Stimulated activated memory B cell treated with anti-CD40 and anti-IgM and Interleukin-4, amounts not matched to agents 10 μg/mL and 1 μg/mL and 100 μg/mL, for 72 hours (primary cell): ENCODE measurements at places on chromosomes 4 and X.
A peak's percentile ranks its signal among the peaks of the same experiment; 100 is the strongest.

- ATAC-seq = no peak
Measured at GRCh38 chr4:12949719-12950490, 534.2 kb downstream of the RAB28 start.

- ATAC-seq = no peak
Measured at GRCh38 chrX:153814591-153815315, 15.6 kb downstream of the PDZD4 start.

GRCh38 chr4:43782391-43782790 lies 666.2 kb downstream of the KCTD8 start:
- no peak for ATAC-seq

DNA sequence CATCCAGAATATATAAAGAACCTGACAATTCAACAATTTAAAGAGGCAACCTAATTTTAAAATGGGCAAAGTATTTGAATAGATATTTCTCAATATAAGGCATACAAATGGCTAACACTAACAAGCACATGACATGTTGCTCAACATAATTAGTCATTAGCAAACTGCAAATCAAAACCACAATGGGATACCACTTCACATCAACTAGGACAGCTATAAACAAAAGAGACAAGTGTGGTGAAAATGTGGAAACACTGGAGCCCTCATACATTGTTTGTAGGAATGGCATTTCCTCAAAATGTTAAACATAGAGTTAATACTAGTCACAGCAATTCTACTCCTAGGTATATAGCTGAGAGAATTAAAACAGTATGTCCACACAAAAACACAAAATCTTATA lies 96.7 kb downstream of the CORIN start:
- no peak for ATAC-seq

GRCh38 chr4:125316791-125317524 lies 2.2 kb downstream of the FAT4 start:
- no peak for ATAC-seq

DNA sequence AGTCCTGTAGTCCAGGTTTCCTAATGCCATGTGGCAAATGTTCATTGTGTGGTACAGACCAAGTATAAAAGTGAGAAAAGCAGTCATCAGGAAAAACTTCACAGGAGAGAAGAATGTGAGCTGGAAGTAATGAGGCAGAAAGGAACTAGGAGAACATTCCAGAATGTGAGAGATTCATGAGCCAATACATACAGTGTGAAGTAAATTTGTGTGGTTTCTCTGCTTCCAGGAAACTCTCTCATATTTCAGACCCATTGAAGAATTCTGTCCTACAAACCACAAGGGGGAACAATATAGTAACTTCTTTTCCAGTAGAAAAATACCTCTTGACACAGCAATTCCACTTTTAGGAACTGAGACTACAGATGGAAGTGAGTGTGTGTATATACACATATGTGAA lies 136.5 kb downstream of the RNF150 start:
- no peak for ATAC-seq

DNA sequence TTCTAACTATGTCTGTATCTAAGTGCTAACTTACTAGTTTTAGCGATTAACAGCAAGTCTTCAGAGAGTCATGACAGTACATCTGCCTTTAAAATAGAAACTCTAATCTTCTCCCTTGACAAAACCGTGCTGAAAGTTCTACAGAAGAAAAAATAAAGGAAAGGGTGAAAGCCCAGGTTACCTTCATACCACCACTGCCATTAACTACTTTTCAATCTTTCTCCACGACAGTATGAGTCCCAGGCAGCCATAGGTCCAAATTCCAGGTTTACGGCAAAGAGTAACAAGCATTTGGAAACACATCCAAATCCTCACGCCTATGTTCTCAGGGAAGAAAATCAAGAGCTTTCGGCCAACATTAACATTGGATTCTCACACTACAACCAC lies 12.4 kb upstream of the ZCCHC13 start:
- no peak for ATAC-seq

GRCh38 chr4:77159806-77160205 lies 2.8 kb downstream of the CCNG2 start:
- no peak for ATAC-seq

- ATAC-seq = no peak
Measured at GRCh38 chr4:5224340-5224739, 173.1 kb downstream of the STK32B start.

DNA sequence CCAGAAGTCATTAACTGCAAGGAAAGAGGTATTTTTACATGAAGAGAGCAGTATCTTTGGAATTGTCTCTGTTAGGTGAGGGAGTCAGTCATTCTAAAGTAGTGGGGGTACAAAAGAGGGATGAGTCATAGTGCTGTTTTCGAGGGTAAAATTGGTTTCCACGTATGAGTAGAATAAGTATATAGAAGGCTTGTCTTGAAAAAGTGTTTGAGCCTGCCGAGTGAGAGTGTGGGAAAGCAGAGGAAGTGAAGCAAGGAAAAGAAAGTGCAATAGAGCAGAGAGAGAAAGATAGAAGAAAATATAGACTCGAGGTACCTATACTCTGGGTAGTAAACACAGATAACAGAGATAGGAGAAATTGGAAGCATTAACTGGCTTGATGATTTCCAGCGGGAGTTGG lies 696.4 kb downstream of the DMD start:
- ATAC-seq = peak; percentile 45

DNA sequence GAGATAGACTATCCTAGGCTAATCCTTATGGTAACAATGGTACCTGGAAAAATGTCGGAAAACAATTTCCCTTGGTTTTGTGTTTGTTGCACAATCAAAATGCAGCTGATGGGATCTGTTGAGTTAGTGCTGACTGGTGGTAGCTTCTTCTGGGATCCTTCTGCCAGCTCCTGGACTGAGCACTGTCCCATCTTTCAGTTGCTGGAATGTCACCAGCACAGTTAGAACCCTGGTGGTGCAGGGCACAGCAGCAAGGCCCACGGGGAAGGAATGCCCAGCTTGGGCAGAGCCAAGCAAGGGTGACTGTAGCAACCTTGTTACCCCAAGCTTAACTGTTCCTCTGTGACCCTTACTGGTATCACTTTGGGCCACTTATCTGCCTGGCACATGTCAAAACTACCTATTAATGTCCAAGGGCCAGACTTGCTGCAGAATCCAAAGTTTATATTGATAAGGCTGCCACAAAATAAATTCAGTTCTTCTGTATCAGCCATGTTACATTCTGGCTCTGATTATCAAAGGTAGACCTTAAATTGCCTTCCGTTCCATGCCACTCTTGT lies 53.1 kb downstream of the GK start:
- ATAC-seq = no peak

DNA sequence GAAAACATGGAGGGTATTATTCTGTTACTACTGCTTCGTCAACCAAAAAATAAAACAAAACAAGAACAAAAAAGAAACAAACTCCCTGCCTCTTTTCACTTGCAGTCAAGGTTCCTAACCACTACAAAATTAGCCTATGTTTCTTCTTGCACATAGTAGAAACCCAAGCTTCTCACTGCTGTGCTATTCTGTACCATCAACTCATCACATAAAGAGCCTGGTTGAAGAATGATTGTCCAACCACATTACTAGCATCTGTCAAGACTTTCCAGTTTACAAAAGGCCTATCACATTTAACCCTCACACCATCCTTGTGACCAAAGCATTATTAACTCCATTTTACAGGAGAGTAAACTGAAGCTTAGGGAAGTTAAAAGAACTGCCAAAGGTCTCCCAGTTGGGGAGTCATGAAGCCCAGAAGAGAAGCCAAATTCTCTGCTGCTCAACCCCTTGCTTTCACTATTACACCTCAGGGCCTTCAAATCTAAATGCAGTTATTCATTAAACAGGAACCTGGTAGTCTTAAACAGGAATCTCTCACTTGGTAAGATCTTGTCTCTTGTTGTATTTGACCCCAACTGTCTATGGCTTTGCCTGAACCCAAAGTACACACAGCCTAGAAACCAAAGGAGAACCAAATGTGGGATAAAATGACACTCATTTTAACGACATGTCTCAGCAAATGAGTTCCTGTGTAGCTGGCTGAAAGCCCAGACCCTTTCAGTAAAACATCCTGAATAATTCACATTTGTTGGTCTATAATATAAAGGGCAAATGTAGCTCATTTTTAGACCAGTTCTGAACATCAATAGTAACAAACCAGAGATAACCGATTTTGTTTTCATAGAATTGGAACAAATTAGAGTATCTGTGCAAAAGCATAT lies 8.6 kb downstream of the F9 start:
- ATAC-seq = no peak

DNA sequence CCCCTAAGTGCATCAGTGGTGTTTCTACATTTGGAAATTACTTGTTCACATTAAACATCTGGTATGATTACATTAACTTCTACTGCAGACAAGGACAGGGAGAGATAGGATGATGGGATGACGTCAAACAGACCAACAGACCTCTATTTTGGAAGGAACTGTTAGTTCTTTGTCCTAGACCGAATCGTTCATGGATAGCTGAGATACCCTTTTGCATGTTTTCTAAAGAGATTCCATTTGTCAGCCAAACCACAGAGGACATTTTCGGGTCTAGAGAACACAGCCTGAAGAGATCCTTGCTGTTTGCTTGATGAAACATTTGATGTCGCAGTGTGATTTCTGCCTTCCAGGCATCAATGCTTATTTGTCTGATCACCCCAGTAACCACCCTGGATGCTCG lies 27.7 kb downstream of the CHST7 start:
- no peak for ATAC-seq

DNA sequence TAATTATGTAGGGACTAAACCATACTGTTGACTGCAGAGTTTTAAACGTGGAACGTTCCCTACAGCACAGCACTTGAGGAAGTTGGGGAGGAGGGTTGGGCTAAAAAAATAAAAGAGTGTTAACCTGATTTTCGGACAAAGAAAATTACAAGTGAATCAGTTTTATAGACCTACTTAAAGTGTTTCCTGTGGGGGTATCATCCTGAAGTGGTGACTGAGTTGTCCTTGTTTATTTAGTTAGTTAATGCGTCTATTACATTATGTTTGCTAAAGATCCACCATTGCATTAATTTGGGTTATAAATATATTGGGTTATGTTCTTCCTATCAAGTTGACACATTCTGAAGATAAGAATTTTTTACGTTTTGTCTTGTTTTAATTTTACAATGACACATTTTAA lies 14.7 kb downstream of the UNC5C start:
- ATAC-seq = no peak

- no peak for ATAC-seq
Measured at GRCh38 chrX:135977611-135978010, 3.8 kb upstream of the MMGT1 start.

DNA sequence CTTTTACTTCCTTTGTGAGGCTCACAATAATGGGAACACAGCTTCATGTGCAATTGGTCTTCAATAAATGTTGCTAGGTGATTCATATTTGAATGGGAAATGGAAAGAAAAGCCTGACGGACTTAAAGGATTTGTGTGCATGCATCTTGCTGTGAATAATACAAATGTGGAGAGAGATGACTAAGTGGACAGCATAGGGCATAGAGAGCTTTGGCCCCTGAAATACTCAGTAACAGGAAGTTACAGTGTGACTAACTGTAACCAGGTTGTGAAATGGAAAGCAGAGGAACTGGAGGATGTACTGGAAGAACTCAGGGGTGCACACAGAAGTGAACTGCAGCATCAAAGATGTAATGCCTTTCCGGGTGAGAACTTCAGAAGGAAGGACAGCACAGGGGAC lies 206.7 kb downstream of the MGST2 start:
- no peak for ATAC-seq

DNA sequence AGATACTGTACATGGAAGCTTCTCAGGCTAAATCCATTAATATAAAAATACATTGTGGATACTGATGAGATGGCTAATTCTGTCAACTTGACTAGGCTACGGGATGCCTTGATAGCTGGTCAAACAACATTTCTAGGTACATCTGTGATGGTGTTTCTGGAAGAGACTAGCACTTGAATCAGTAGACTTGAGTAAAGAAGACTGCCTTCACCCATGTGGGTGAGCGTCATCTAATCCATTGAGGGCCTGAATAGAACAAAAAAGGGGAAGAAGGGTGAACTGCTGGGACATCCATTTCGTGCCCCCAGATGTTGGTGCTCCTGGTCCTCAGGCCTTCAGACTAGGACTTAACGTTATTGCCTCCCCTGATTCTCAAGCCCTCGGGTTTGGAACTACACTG lies 3.7 kb upstream of the SRP72 start:
- no peak for ATAC-seq

- ATAC-seq = no peak
Measured at GRCh38 chr4:185573651-185574199, 38.4 kb upstream of the PDLIM3 start.

DNA sequence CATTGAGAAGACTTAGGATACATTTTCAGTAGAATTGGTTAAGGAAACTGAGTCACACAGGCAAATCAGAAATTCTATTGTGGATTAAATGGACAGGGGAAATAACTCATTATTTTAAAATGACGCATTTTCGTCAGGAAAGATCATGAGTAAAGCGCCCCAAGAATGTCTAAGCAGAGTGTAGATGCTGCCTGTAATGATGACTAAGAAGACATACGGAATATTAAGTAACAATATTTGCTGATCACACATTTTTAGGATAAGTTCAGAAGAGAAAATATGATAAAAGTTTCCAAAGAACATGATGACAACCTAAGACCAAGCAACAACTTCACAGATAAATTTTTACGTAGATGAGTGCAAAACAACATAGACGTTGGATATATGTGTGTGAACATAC lies 596.3 kb upstream of the TENM3 start:
- ATAC-seq = no peak

GRCh38 chrX:46208225-46208854 lies 336.9 kb downstream of the ZNF674 start:
- no peak for ATAC-seq

DNA sequence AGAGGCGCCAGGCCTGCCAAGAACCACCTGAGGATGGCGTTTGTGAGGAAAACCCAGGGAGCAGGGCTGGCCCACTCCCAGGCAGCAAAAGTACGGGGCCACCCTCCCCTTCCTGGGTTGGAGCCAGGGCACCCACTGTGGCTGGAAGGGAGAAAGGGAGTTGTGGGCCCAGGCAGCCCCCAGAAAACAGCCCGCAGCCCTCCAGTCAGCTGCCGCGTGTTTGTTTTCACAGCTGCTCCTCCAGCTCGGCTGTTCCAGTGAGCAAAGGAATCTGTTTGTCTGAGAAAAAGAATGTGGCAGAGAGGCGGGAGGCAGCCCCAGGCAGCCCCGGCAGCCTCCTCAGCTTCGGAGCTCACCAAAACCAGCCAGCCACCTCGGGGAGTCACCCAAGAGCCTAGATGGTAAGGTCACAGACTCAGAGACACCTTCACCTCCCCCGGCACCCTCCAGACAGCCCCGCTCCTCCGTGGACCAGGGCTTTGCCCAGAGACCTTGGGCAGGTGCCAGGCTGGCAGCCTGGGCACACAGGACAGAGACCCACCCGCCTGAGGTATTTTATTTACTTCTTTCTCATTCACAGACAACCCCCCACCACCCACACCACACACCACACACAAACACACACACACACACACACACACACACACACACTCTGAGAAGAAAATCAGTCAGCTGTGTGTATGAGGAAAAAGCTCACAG lies 338.1 kb downstream of the BCOR start:
- ATAC-seq = no peak

GRCh38 chr4:103092245-103092644 lies 7.4 kb downstream of the BDH2 start:
- ATAC-seq = no peak

- ATAC-seq = no peak
Measured at GRCh38 chr4:152020073-152020472, 259.3 kb upstream of the GATB start.
